HT1080 (cell line): ENCODE measurements at places on chromosomes 1 and 21. TPM values are rescaled to one million over a fixed set of nuclear protein-coding genes. Genes with fewer than 3 reads are reported as not detected.

DNA sequence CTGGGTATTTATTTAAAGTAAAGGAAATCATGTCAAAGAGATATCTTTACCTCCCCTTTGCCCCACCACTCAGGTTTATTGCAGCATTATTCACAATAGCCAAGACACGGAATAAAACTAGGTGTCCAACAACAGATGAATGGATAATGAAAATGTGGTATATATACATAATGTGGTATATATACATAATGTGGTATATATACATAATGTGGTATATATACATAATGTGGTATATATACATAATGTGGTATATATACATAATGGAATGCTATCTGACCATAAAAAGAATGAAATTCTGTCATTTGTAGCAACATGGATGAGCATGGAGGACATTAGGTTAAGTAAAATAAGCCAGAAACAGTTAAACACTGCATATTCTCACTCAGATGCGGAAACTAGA, 262.6 kb upstream of the PLXNA2 start:
- no peak for DNase-seq

DNA sequence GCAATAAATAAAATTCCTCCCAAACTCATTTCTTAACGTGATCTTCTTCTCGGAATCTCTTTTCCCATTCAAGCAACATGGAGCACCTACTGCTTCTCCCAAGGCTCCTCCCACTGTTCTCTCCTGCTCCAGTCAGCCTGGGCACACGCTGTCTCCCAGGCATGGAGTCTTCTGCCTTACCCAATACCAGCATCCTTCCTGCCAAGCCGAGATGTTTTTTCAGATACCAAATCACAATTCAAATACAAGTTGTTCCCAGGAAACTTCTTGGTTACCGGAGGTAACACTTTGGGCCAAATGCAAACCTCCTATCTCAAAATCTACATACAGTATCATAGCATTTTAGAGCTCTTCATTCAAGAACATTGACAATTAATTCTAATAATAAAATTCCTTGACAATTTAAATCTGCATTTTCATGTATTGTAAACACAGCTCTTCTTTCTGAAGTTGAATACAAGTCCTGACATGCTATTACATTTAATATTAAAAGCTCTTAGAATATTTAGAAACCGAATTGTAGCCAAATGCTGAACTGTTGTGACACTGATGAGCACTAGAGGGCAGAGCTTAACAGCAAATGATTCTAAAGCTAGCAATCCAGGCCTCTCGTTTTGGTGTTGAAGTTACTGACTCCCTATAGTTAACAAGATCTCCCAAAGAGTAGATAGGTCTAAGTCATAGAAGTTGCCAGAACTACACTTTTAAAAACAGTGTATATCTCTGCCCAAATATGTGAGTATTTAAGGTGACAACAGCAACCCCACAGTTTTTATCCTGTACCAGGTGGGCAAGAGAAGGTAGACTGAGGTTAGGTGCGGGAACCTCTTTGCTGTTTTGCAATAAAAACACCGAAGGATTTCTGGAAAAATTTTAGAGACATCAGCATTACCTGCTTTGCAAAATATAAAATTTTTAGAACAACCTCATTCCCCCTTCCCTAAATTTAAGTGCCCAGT, 52.3 kb downstream of the BCAR3 start:
- peak; percentile 68 for DNase-seq

GRCh38 chr1:15939181-15940109, 36.5 kb downstream of the ZBTB17 start:
- no peak for DNase-seq

GRCh38 chr1:229757226-229757625, 131.2 kb downstream of the URB2 start:
- no peak for DNase-seq

DNA sequence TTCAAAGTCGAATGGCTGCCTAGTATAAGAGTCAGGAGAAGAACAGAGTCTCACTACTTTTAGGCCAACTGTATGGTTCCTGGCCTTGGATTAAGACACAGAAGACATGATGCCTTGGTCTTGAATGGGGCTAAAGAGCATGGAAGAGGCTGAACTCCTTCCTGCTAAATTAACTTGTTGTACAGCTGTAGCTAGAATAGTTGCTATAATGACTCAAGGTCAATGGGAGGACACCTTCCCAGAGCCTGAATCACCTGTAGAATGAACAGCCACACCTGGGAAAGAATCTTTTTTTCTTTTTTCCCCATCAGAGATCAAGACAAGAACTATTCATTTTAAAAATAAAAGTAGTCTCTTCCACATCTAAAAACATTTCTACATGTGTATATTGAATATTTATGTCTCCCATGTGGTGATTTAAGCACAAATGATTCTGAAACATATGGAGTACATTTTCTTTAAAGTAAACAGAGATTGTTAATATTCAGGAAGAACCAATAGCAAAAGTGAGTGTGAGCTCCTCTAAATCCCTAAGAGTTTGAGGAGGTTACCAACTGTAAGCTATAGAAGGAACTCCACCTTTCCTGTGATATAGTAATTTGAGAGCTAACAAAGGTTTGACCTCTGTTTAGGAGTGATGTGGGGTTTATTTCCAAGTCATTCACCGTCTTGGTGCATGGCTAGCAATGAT, 191.3 kb downstream of the TGFB2 start:
- DNase-seq = no peak

DNA sequence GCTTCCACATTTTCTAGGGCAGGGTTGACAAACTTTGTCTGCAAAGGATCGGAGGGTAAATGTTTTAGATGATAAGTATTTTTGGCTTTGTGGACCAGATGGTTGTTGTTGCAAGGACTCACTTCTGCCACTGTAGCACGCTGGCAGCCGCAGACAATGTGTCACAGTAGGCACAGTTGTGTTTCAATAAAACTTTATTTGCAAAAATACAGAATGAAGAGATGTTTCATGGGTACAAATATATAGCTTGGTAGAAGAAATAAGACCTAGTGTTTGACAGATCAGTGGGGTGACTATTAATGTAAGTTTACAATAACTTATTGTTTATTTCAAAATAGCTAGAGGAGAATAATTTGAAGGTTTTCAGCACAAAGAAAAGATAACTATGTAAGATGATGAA, 127.8 kb downstream of the GRIK3 start:
- no peak for DNase-seq

DNA sequence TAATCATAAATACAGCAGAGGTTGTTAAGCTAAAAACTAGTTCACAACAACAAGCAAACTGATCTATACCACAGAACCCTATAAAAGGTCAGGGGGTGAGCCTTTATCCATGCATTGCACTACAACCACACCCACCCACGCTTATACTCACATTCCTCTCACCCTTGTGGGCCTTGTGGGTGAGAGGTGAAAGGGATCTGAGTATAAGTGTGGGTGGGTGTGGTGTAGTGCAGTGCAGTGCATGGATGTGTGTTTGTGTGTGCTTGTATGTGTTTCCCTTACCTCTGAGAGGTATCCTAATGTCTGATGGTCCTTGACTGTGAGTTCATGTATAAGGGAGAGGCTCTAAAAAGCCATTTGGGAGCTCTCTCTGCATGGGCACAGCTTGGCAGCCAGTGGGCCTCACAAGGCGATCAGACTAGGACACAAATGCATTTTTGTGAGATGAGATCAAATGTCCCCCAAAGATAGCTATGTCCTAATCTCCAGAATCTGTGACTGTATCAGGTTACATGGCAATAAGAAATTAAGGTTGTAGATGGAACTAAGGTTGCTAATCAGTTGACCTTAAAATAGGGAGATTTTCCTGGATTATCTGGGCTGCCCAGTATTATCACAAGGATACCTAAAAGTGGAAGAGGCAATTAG, 95.5 kb upstream of the DPT start:
- no peak for DNase-seq

- DNase-seq = peak; percentile 24
Measured at GRCh38 chr1:236281198-236281653, 532 bp downstream of the ERO1B start.

Gene UBAP2L
- total RNA-seq = 104 and 140 TPM in 2 replicates
